Ovary (tissue), 10 donors: ENCODE measurements at places on chromosomes 4 and X. TPM values are rescaled to one million over a fixed set of nuclear protein-coding genes. Genes with fewer than 3 reads are reported as not detected.

Gene PRR32
- total RNA-seq = not detected

Gene CXorf49
- total RNA-seq = not detected

Gene HAND2
- total RNA-seq = 84.7 TPM

Gene GAB3
- total RNA-seq = 2.7 TPM

Gene SORCS2
- 0.60 TPM for total RNA-seq

GRCh38 chrX:106742805-106743204 is 16.3 kb downstream of the RNF128 start:
- H3K36me3 ChIP-seq = no peaks in the 10 kb centered on the region
- DNase-seq = no peak
- H3K4me3 ChIP-seq = no peak overlapping the region
- no peaks in the 10 kb centered on the region for H3K4me1 ChIP-seq
- H3K27ac ChIP-seq = no peak overlapping the region
- no peaks in the 10 kb centered on the region for H3K27me3 ChIP-seq

GRCh38 chr4:149164282-149164681 is 651.4 kb downstream of the IQCM start:
- no peak overlapping the region for H3K27ac ChIP-seq
- H3K36me3 ChIP-seq = no peaks in the 10 kb centered on the region
- DNase-seq = no peak
- no peak overlapping the region for H3K4me3 ChIP-seq

GRCh38 chr4:146282657-146283056 is 68.3 kb downstream of the REELD1 start:
- H3K4me1 ChIP-seq = no peaks in the 10 kb centered on the region
- H3K27me3 ChIP-seq = no peaks in the 10 kb centered on the region
- no peak for DNase-seq
- H3K27ac ChIP-seq = no peak overlapping the region
- H3K4me3 ChIP-seq = no peak overlapping the region

GRCh38 chr4:23006756-23007155 is 314.0 kb downstream of the GBA3 start:
- H3K27me3 ChIP-seq = no peaks in the 10 kb centered on the region
- H3K36me3 ChIP-seq = no peaks in the 10 kb centered on the region
- no peak overlapping the region for H3K27ac ChIP-seq
- no peaks in the 10 kb centered on the region for H3K4me1 ChIP-seq
- no peak overlapping the region for H3K4me3 ChIP-seq

- no peak overlapping the region for H3K27ac ChIP-seq
- no peak for DNase-seq
- no peaks in the 10 kb centered on the region for H3K36me3 ChIP-seq
- H3K4me3 ChIP-seq = no peak overlapping the region
- no peaks in the 10 kb centered on the region for H3K4me1 ChIP-seq
Measured at GRCh38 chr4:3772632-3773031, 6.4 kb downstream of the ADRA2C start.

DNA sequence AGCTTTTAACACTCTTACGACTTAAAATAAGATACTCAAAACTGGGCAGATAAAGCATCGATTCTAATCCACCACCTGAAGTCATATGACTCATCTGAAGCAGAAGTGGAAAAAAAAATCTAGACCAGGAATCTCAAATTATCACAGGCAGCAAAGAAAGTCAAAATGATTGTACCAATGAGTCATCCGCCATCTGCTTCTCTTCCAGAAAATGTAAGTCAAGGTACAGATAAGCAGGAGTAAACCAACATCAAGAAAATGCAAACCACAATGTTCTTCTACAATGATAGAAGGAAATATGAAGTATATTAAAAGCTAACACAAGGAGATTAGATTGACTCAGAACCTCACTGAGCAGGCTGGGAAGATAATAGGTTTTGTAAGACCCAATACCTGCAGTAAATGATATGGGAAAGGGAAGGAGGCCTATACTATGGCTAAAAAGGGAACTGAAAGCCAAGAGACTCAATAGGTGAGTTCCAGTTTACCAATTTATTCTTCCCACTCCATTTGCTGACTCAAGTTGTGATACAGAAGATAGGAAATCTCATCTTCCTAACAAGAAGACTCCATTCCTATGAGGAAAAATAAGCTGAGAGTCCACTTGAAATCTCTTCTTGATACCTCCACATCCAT is 88.4 kb upstream of the TET2 start:
- no peaks in the 10 kb centered on the region for H3K27me3 ChIP-seq
- no peak overlapping the region for H3K4me3 ChIP-seq
- DNase-seq = no peak
- H3K4me1 ChIP-seq = no peaks in the 10 kb centered on the region
